Right ventricle myocardium superior (tissue), 1 donor: ENCODE measurements at places on chromosomes 3 and 15. TPM values are rescaled to one million over a fixed set of nuclear protein-coding genes. Genes with fewer than 3 reads are reported as not detected.

Gene CNOT10
- total RNA-seq = 12.5 TPM

DNA sequence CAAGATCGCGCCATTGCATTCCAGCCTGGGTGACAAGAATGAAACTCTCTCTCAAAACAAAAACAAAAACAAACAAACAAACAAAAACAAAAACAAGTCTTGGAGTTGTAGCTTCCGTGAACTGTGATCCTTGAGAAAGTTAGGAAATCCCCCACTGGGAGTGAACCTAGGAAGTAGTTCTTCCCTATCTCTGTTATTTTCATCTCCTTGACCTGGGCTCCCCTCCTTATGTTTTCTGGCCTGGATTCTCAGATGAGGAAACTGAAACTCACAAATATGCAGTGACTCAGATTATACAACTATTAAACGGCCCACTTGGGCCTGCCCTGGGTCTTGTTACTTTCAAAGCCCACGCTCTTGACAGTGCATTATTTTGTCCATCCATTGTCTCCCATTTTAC, 29.7 kb downstream of the SAXO2 start:
- DNase-seq = no peak

GRCh38 chr3:115248274-115248673, 101.2 kb upstream of the ZBTB20 start:
- no peak for DNase-seq

DNA sequence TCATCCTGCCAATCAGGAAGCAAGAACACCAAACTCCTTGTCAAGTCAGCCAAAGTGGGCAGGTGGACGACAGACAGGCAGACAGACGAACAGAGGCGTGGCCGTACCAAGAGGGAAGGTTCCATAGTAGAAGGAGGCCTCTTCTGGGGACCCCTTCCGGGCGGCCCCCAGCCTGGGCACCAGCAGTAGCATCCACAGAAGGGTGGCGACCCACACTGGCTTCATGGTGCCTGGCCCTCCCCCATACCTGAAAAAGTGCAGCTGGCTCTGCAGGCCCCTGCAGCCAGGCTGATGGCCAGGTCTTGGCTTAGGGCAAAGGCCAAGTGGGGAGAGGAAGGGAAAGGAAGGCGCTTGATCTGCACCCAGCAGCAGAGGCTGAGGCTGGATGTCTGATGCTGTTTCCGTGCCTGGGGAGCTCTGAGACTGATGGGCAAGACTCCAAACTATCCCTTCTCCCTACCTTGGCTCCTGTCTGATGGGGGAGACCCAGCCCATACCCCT, 607 bp downstream of the LCTL start:
- no peak for DNase-seq

DNA sequence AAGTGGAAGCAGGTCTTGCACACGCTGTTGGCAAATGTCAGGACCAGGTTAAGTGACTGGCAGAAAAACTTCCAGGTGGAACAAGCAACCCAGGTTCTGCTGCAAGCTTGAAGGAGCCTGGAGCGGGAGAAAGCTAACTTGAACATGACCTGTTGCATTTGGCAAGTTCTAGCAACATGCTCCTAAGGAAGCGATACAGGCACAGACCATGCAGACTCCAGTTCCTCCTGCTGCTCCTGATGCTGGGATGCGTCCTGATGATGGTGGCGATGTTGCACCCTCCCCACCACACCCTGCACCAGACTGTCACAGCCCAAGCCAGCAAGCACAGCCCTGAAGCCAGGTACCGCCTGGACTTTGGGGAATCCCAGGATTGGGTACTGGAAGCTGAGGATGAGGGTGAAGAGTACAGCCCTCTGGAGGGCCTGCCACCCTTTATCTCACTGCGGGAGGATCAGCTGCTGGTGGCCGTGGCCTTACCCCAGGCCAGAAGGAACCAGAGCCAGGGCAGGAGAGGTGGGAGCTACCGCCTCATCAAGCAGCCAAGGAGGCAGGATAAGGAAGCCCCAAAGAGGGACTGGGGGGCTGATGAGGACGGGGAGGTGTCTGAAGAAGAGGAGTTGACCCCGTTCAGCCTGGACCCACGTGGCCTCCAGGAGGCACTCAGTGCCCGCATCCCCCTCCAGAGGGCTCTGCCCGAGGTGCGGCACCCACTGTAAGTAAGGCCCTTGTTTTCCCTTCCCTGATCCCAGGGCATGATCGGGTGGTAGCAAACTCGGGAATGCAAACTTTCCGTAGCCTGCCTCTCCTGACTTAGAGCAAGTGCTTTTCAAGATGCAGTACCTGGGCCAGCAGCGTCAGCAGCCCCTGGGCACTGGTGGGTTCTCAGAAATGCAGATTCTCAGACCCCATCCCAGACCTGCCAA, 759 bp downstream of the GALNT15 start:
- no peak for DNase-seq
